ENCODE measurements at places on chromosomes 7 and 10.

- no peak for DNase-seq
These were observed 65.0 kb downstream of the RBM33 start for GRCh38 chr7:155709453-155709852.

GRCh38 chr10:76643511-76643911, 994.1 kb downstream of the KCNMA1 start:
- no peak for DNase-seq

DNA sequence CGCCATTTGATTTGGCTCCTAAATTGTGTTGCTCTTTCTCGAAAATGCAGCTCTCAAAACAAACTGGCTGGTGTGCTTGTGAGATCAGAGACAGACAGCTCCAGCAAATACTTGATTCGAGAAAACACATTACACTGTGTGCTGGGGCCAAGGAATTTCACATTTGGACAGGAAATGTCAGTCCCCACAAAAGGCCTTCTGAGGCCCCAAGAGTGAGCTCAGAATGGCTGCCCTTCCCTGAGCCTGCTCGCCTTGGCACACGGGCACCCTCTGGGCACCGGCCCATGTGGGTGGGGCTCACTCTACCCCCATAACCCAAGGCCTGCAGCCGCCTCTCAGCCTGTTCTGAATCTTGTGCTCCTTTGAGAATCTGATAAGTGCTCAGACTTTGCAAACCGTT, 13.9 kb upstream of the HSPA12A start:
- no peak for DNase-seq

DNA sequence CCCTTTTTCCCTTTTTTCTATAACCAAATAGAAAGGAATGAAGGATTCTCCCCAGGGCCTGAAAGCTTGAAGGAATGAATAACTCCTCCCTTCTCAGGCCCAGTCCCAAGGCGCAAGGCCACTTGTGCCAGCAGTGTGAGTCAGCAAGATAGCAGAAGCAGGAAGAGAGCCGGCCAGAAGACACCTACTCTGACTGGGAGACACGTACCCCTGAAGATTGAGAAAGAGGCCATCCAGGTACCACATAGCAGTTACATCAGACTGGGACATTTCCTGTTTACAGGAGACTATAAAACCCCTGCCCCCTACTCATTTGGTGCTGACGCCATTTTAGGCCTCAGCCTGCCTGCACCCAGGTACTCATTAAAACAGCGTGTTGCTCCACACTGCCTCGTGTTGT, 65.5 kb downstream of the LRRC17 start:
- no peak for DNase-seq

DNA sequence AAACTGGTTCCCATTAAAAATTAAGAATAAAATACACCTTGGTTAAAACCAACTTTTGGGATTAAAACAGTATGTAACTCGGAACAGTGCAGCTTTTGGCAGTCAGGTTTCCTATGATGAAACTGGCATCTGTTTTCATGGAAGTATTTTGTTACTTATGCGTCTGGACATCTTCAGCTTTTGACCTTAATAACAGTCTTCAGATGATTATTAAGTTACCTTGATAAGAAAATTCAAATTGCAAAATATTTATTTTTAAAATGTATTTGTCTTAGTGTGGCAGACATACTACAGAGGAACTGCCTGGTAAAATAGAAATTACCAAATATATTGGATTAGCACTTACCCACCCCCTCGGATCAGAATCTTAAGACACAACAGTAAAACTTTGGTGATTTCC, 100.0 kb downstream of the ITGB8 start:
- DNase-seq = no peak

DNA sequence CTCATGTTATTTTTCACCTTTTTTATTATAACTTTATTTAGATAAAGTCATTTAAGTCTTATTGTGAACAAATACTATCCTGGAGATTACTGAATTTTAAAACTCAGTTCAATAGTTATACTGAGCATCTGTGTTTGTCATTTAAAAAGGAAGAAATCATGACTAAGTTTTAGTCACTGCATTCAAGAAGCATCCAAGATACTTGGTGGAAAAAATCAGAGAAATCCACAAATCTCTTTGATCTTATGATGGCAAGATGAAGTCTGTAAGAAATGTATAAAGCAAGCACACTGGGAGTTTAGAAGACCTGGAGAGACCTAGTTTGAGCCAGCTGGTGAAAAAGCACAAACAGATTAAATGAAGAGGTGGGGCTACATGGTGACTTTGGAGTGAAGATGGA, 529.8 kb upstream of the IGFBP3 start:
- no peak for DNase-seq

DNA sequence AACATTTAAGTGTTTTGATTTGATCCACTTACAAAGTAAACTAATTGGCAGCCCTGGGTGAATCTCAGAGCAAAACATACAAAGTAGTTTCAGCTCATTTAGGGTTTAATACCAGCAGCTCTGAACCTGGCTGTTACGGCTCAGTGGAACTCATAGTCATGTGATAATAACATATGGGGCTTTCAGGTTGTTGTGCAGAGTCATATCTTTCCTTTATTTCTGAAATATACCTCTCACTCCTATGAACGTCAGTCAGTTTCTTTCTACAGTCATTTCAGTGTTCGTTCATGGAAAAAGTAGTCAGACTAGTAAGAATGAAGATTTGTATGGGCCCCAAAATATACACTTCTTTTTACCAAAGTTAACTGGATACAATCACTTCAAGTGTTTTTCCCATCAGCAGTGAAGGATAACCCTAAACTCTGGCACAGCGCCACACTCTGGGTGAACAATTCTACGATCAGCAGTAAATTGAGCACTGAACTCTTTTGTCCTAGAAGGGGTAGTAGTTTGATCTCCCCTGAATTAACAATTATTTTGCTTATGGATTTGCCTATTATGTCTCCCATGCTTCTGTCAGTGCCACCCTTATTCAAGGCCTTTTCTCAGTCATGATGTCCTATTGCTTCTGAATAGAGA, 218.6 kb downstream of the THSD7A start:
- DNase-seq = no peak

All from activated CD4-positive, alpha-beta T cell treated with anti-CD3 and anti-CD28 coated beads, Interleukin-2, amount 50 U/mL, for 4 hours (primary cell).